ENCODE measurements at places on chromosomes 13 and 19.

DNA sequence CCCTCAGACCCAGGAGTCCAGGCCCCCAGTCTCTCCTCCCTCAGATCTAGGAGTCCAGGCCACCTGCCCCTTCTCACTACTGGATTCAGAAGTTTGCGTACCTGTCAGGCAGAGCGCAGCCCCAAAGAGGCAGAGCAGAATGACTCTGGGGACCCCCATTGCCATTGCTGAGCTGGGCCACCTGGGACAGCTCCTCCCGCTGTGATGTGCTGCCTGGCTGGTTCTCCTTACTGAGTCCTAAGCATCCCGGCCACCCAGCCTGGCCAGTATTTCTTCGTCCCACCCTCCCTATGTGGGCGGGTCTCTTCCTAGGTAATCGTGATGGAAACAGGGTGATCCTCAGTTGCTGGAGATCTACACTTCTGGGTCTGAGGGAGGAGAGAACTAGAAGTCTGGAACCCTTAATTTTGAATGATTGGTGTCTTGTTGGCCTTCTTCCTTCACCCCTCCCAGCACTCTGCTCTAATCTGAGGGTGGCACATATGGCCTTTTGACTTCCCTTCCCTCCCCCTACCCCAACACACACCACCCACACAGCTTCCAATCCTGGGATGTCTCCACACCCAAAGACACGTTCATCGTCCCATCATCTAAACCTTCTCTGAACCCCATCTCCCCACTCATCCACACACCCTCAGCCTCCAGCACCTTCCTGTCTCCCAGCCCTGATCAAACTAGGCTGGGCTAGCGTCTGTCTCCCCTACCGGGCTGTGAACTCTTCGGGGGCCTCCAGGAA is at the start of gene LYPD5:
TSS of gene LYPD5 (minus strand) at position 232 of the 736 bp plus-strand sequence. CDS start at position 165, 67 bp downstream.
- DNase-seq = no peak
- H3K27ac ChIP-seq = no peak within 1 kb of the TSS
- peaks cover 9% of the 10 kb centered on the region for H3K4me1 ChIP-seq
- H3K36me3 ChIP-seq = no peaks in the 10 kb centered on the region

GRCh38 chr19:13483215-13483614 is 23.1 kb downstream of the CACNA1A start:
- no peak overlapping the region for H3K27ac ChIP-seq
- DNase-seq = no peak
- H3K36me3 ChIP-seq = no peaks in the 10 kb centered on the region
- H3K27me3 ChIP-seq = no peaks in the 10 kb centered on the region

DNA sequence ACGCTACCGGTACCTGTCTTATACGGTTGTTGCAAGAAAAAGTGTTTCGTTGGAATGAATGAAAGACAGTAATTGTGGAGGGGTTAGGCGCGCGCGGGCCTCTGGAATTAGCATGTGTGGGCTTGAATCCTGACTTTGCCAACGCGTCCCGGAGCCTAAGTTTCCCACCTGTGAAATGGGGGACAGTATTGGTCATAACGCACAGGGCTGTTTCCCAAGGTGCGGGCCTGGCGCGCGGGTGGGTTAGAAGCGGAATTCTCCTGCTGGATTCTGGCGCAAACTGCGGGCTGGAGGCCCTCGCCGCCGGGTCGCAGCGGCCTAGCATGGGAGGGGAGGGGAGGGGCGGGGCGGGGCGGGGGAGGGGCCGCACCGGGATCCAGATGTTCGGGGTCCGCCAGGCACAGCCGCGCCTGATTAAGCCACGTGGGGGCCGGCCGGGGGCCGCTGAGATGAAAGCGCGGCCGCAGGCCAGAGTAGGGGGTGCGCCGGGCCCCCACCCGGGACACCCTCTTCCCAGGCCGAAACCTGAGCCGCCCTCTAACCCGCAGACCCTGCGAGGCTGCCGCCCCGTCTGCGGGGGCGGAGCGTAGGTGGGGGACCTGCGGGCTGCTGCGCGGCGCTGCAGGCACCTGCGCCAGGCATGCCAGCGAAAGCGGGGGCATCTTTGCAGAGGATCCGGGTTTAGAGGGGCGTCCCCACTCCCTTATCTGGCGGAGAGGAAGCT is 1.2 kb upstream of the TMEM59L start:
- peaks cover 33% of the 10 kb centered on the region for H3K27me3 ChIP-seq
- H3K27ac ChIP-seq = no peak overlapping the region
- H3K36me3 ChIP-seq = no peaks in the 10 kb centered on the region

DNA sequence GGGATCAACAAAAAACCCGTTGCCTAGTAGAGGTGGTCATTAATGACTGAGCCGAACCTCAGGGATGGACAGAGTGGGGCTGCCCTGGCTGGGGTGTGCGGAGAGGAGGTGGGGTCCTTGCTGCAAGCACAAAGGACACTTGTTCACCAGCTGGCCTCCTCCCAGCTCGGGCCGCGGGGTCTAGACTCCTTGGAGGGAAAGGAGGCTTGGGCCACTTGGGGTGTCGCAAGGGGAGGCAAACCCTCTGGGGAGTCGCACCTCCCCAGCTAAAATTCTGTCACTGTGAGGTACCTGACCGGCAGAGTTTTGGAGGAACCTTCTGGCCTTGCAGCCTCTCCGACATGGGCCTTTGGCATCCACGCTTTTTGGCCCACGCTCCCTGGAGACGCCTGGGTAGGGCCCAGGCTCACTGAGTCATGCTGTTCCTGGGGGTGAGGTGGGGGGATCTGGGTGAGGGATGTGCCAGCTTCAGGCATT is 8.2 kb downstream of the KLHL26 start:
- peaks cover 2% of the 10 kb centered on the region for H3K4me1 ChIP-seq
- H3K27me3 ChIP-seq = no peaks in the 10 kb centered on the region
- no peak overlapping the region for H3K27ac ChIP-seq

DNA sequence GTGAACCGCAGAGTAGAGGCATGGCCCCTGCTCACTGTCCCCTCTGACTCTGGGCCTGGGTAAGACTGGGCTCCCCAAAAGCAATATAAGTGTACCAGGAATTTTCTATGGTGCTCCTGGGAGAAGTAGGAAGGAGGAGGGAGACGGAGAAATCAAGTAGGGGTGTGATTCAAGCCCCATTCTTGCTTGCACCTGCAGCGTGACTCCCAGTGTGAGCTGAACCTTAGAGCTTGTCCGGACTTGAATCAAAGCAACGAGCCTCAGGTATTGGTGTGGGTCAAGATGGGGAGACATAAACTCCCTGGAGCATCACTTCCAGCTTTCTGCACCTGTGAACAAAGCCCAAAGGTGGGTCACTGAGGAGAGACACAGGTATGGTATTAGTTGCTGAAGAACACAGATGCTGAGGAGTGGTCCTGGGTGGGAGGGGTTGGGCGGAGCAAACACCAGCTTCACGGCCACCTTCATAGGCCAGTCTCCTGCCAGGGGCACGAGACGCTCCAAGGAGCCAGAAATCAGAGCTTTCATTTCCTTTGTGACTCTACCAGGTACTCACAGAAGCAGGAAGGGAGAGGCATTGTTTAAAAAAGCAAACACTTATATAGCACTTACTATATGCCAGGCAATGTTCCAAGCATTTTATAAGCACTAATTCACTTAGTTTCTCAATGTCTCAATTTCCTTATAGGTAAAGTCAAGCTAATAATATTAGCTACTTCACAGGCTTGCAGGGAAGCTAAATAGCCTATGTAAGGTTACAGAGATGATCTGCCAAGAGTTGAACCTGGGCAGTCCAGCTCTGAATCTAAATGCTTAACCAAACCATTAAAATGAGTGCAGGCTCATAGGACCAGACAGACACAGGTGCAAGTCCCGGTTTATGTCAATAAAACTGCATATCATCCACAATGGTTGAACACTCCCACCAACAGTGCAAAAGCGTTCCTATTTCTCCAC is 775.3 kb downstream of the UQCRFS1 start:
- no peak for DNase-seq
- no peak overlapping the region for H3K27ac ChIP-seq
- H3K4me1 ChIP-seq = no peaks in the 10 kb centered on the region

- H3K27me3 ChIP-seq = no peaks in the 10 kb centered on the region
- H3K27ac ChIP-seq = peak overlapping the region; percentile 32
- peak overlapping the region; percentile 33 for H3K4me3 ChIP-seq
- H3K36me3 ChIP-seq = no peaks in the 10 kb centered on the region
- no peaks in the 10 kb centered on the region for H3K4me1 ChIP-seq
Observed at GRCh38 chr19:4829001-4829712, 2.4 kb downstream of the TICAM1 start.

- no peak overlapping the region for H3K4me3 ChIP-seq
- H3K36me3 ChIP-seq = peaks cover 13% of the 10 kb centered on the region
- peak; percentile 67 for DNase-seq
- H3K27me3 ChIP-seq = no peaks in the 10 kb centered on the region
Observed at GRCh38 chr13:20512042-20512683, 13.5 kb downstream of the CRYL1 start.

- no peak overlapping the region for H3K4me3 ChIP-seq
- DNase-seq = no peak
- H3K27me3 ChIP-seq = no peaks in the 10 kb centered on the region
- H3K27ac ChIP-seq = no peak overlapping the region
Observed at GRCh38 chr19:5068233-5069072, 99.5 kb downstream of the KDM4B start.

- no peak overlapping the region for H3K4me3 ChIP-seq
- H3K27ac ChIP-seq = no peak overlapping the region
- DNase-seq = no peak
Observed at GRCh38 chr19:10110972-10111317, 548 bp upstream of the P2RY11 start.

- H3K36me3 ChIP-seq = no peaks in the 10 kb centered on the region
- no peak for DNase-seq
- no peaks in the 10 kb centered on the region for H3K27me3 ChIP-seq
- no peak overlapping the region for H3K4me3 ChIP-seq
- H3K4me1 ChIP-seq = no peaks in the 10 kb centered on the region
- no peak overlapping the region for H3K27ac ChIP-seq
Observed at GRCh38 chr13:112965573-112966115, 3.4 kb upstream of the MCF2L start.

- no peak overlapping the region for H3K27ac ChIP-seq
- no peaks in the 10 kb centered on the region for H3K4me1 ChIP-seq
Observed at GRCh38 chr19:41804336-41804735, 7.9 kb downstream of the CEACAM3 start.

DNA sequence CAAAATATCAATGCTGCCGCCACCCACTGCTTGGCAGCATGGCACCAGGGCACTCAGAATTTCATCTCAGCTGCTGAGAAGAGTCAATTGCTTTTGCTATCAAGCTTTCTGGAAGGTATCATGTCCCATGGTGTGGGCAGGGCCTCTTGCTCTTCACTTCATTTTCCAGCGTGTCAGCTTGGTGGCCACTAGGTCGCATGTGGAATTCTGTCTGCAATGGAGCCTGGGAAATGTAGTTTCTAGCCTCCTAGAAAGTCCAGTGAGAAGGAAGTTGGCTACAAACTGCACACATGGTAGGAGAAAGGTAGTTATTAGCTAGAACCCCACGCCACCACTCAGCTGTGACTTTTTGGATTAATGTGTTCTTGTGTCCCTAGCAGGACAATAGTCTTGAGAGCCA is 105.3 kb downstream of the MYO16 start:
- no peaks in the 10 kb centered on the region for H3K36me3 ChIP-seq
- H3K27me3 ChIP-seq = no peaks in the 10 kb centered on the region
- H3K27ac ChIP-seq = no peak overlapping the region
- H3K4me1 ChIP-seq = no peaks in the 10 kb centered on the region
- no peak for DNase-seq
- H3K4me3 ChIP-seq = no peak overlapping the region

DNA sequence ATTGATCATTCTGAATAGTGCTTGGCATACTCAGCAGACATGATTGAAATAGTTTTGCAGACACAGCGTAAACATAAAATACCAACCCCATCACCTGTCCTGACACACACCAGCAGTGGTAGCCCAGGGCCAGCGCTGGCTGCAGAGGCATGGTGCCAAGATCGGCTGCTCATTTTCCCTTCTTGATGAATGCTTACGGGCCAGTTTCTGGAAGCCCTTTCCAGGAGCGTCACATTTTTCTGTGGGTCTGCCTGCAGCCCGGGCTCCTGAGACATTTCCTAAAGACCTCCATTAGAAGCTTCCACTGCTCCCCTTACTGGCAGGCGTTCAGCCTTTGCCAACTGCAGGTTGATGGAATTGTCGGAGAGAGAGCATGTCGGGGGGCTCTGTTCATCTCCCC is 48.6 kb downstream of the CHST8 start:
- peak; percentile 35 for DNase-seq
- H3K36me3 ChIP-seq = no peaks in the 10 kb centered on the region
- H3K27me3 ChIP-seq = no peaks in the 10 kb centered on the region
- H3K4me3 ChIP-seq = no peak overlapping the region
- H3K27ac ChIP-seq = no peak overlapping the region

GRCh38 chr19:44770550-44771257 is 7.0 kb upstream of the CBLC start:
- peak; percentile 96 for DNase-seq
- peaks cover 11% of the 10 kb centered on the region for H3K4me1 ChIP-seq
- no peak overlapping the region for H3K4me3 ChIP-seq
- H3K27me3 ChIP-seq = no peaks in the 10 kb centered on the region
- H3K27ac ChIP-seq = no peak overlapping the region

DNA sequence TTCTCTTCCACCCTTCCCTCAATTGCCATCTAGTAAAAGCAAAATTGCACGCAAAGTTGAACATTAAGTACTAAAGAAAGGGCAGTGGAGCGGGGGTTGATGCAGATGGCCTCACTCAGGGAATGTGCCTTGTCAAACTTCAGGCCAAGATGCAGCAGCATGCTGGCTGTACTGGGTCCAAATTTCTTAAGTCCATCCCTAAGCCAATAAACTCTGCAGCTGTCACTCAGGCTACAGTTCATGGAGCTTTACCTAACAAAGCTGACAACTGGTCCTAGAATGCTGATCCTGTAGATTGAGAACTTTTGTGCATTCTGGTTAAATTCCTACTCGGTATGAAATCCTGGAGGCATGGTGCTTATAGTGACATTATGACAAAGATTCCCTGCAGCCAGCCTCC is 88.4 kb downstream of the FOXO1 start:
- H3K4me3 ChIP-seq = no peak overlapping the region
- H3K27me3 ChIP-seq = no peaks in the 10 kb centered on the region
- H3K4me1 ChIP-seq = no peaks in the 10 kb centered on the region
- DNase-seq = no peak

DNA sequence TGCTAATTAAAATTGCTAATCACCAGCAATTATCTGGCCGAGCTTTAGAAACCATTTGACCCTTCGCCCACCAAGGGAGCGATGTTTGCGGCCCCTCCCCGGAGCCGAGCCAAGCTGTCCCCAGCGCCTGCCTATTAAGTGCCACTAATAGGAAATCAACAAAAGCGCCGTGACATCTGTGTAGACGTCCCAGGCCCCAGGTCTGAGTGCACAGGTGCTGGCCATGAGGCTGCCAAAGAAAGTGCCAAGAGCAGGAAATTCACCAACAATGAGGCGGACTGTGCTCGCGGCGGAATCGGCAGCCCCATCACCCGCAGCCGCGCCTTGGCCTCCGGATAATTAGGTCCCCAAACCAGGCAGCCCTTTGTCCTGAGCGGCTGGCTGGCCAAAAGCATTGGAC is 44.5 kb upstream of the SPACA7 start:
- H3K27ac ChIP-seq = no peak overlapping the region
- no peaks in the 10 kb centered on the region for H3K36me3 ChIP-seq
- H3K4me3 ChIP-seq = no peak overlapping the region

GRCh38 chr19:31817971-31818797 is 468.9 kb upstream of the TSHZ3 start:
- H3K4me3 ChIP-seq = no peak overlapping the region
- H3K4me1 ChIP-seq = no peaks in the 10 kb centered on the region
- DNase-seq = peak; percentile 30
- H3K27ac ChIP-seq = no peak overlapping the region
- no peaks in the 10 kb centered on the region for H3K27me3 ChIP-seq

- DNase-seq = no peak
- no peaks in the 10 kb centered on the region for H3K27me3 ChIP-seq
- H3K4me1 ChIP-seq = no peaks in the 10 kb centered on the region
- no peak overlapping the region for H3K27ac ChIP-seq
- no peak overlapping the region for H3K4me3 ChIP-seq
Observed at GRCh38 chr13:110475117-110475516, 86.4 kb downstream of the RAB20 start.

Data from kidney (tissue), 22 donors.